DMS 273 treated with DMSO at 0.1 percent for 48 hours (cell line): ENCODE measurements at places on chromosomes 2 and 18.

DNA sequence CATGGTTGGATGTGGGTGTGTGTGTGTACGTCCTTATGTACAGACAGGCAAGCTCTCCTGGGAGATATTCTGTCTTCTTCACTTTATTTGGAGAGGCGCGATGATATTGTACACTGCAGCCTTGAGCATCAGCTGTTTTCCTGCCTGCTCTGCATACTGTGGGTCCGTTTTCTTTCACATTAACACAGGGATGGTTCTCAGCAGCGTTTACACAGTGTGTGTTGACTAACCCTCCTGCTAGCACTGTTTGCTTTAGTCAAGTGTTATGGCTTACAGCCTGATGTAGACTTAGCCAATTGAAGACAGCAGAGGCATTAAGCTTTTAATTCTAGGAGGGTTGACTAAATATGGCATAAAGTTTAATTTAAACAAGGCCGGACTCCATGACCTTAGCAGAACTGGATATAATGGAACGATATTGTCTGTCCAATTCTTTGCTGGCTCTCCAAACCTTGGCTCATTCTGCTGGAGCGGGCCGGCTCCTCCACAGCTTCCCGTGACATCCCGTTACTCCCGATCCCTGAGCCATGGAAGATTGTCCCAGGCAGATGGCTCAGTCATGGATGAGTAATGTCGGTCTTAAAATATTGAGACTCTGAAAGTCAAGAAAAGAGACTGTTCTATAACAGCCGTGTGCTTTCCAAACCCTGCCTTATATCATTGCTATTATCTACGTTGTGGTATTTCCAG, 134.7 kb downstream of the TPGS2 start:
- no peak for DNase-seq

DNA sequence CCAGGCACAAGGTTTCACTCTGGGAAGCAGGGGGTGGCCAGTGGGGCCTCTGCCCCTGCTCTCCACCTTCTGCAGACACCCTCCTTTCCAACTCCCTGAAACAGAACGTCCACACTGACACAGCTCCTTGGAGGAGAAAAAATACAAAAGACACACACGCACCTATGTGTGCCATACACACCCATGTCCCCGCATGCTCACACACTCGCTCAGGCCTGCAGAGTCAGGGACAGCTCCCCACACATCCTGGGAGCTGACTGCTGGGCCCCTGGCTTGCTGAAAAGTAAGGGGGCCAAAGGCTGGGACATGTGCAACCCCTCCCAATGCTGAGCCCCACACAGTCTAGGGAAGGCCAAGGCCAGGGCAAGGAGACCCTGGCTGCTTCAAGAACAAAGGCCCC, 200.5 kb downstream of the TNS1 start:
- no peak for DNase-seq

- DNase-seq: no peak
These were observed 47.2 kb downstream of the ZAP70 start for GRCh38 chr2:97760480-97761049.

DNA sequence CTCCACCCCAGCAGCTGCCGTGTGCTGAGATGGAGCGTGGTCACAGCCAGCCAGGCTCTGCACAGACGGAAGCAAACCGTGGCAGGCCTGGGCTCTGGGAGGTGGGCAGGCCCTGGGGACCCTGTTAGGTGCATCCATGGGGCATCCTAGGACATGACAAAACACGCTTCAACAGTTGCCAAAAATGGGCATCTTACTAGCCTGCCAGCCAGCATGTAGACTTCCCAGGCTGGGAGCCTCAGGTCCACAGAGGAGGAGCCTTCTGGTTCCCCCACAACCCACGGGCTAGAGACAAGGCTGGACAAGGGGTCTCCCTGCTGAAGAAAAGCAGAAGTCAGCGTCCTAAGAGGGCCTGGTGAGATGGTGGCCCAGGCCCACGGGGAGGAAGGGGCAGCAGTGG, 139.5 kb downstream of the HDAC4 start:
- DNase-seq: no peak

GRCh38 chr2:191171286-191171685, 20.5 kb upstream of the STAT4 start:
- no peak for DNase-seq

- DNase-seq: no peak
These were observed 67.3 kb downstream of the GORASP2 start for GRCh38 chr2:170996316-170996715.

DNA sequence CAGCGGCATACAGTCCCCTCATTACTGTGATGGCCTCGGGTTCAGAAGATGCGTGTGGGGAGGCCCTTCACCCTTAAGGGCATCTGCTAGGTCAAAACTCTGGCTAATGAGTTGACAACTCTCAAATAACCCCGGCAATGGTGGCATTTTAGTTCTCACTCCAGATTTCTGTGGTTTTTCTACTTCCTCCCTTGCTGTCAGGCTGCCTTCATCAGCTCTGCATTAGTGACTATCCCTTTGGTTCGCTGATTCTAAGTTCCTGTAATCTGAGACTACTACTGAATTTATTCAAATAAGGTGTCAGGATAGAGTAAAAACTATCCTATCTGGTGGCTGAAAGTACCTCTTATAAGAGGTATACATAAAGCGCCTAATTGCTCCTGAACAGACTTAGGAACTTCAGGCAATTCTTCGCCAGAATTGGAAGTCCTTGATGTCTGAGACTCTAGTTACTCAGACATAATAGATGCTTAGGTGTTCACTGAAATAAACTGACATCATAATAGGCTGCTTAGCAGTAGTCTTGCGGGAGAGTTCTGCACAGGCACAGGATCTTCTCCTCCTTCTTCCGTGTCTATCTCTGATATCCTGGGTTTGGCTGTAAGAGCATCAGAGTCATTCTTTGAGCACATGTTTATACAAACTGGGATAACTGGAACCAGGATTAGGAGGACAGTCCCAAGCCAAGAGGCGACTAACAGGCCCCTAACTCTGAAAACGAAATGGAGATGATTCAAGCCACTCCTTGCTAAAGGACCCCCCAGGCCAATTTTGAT, 194.5 kb downstream of the DNER start:
- DNase-seq: no peak
